ENCODE measurements at places on chromosomes 5 and 9.
A peak's percentile ranks its signal among the peaks of the same experiment; 100 is the strongest.

DNA sequence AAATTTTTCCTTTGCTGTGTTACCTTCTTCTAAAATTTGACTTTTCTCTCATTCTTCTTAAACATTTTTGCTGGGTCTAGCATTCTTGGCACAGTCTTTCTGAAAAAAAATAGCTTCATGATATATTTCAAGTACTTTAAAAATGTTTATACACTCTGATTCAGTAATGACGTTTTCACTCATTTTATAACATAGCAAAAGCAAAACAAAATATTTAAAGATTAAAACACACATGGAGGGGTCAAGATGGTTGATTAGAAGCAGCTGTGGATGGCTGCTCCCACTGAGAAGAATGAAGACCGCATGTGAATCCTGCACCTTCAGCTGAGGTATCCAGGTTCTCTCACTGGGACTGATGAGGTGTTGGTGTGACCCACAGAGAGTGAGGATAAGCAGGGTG, 188.2 kb downstream of the SGCD start:
- ATAC-seq, result no peak

DNA sequence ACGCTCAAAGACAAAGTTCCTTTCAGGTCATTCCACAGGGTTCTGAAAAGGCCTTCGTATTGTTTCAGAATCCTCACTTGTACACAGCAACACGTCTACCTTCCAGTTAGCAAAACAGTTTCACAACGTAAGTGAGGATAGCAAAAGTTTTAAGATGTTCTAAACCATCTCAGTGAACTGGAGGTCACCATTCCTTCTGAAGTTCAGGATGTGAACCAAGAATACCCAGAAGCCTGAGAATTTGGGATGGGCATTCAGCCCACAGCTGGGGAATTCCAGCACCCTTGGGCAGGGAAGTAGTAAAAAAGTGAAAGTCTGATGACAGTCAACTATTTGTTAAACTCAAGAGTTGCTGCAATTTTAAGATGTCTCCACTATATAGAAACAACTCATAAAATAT, 224.5 kb downstream of the BNC2 start:
- ATAC-seq, result no peak

DNA sequence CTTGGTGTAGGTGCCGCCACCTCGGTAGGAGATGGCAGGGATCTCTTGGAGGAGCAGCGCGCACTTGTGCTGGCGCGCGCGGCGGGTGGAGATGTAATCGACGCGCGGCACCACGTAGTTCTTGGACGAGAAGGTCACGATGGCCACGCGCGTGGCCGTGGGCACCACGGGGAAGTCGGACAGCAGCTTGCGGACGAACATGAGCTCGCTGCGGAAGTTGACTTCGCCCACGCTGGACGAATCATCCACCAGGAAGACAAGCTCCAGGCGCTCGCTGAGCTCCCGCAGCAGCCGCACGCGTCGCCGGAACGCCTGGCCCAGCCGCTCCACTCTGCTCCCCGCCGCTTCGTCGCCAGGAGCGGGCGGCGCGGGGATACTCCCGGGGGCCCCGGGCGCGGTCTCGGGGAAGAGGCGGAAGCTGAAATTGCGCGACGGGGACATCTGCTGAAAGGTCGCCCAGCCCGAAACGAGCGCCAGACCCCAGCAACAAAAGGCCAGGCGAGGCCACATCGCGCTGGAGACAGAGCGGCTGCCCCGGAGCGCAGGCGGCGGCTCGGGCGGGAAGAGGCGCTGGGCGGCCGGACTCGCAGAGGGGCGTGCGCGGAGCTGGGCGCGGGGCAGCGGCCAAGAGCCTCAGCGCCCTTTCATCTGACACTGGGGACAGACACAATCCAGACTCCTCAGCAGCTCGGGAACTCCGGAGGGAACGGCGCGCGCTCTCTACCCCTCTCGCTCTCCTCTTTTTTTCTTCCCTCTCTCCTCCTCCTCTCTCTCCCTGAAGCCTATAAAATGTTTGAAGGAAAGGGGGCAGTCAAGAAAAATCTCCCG, at the start of gene SVEP1:
TSS of gene SVEP1 (minus strand) at position 708 of the 828 bp plus-strand sequence. CDS start at position 510, 198 bp downstream.
- ATAC-seq, result peak; percentile 82

DNA sequence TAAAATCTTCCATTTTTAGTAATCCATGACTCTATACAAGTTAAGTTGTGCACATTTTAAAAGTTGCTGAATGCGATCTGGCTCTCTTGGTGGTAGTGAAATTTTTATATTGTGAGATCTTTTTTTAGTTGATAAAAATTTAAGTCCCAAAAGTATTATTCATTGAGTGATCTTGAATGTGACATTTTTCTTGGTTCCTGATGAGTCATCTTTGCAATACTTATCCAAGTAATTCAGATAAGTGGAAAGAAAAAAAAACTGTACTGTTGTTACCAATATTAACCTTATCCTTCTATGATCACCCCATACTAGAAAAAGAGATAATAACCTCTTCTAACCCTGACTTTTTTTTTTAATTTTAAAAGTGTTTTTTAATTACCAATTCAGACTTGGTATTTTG, 601.3 kb downstream of the PSAT1 start:
- no peak for ATAC-seq

GRCh38 chr9:114070188-114071103, 7.7 kb downstream of the AMBP start:
- no peak for ATAC-seq

DNA sequence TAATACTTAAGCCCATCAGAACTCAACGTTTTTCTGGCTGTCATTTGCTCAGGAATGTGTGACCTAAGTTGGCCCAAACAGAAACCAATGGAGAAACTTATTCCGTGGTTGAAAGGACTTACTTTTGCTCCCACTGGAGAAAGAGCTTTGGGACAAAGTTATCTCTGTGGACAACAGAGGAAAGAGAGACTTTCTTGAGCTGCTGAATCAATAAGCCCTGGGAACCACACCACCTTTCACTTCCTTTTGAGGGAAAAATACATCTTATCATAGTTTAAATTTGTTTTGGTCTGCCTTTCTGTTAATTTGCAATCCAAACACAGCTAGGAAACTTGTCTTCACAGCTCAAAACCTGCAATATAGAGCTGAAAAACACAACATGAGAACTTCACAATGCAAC, 62.8 kb upstream of the VCAN start:
- ATAC-seq, result no peak

DNA sequence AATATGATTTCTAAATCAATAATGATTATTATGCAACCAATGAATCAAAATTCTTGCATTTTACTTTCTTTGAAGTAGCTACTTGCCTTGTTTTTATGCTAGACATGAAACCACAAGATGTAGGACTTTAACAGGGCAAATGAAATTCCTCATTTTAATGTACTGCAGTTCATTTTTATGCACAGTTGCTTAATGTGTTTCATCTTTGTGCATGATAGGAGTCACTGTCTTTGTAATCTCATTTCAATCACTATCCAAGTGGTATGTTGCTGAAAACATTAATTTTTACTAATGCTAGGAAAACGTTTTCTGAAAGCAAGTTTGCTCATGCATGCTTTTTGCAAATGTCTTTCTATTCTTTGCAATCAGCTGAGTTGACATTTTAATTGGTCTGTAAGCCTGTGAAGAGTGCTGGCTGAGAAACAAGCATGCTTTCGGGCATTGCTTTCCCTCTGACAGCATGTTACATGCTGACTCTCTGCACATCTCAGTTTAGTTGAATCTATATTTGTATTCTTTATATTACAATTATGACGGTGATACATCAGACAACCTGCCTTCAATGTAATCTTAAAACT, 535.0 kb upstream of the CDH18 start:
- peak; percentile 63 for ATAC-seq

- ATAC-seq, result no peak
Measured at GRCh38 chr5:139108063-139108824, 89.9 kb downstream of the SIL1 start.

GRCh38 chr9:75002422-75003023, 25.6 kb downstream of the CARNMT1 start:
- ATAC-seq, result peak; percentile 53

DNA sequence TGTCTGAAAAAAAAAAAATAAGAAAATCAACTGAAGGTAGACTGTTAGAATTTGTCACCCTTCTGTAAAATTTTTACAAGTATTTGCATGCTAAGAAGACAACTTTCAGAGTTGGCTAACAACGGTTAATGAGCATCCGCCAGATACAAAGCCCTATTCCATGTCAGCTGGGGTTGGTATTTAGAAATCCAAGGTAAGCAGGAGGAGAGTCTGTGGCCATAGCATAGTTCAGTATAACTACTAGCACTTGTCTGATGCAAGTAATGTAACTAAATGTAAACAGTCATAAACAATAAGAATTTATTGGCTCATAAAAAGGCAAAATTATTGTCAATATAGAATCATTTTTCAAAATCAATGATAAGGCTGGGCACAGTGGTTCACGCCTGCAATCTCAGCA, 45.7 kb upstream of the KDM4C start:
- no peak for ATAC-seq
